ENCODE measurements at places on chromosomes 5 and 9.

- H3K27me3 ChIP-seq: peaks cover 40% of the 10 kb centered on the region
- no peaks in the 10 kb centered on the region for H3K36me3 ChIP-seq
- H3K27ac ChIP-seq: no peak overlapping the region
- H3K4me1 ChIP-seq: no peaks in the 10 kb centered on the region
- no peak overlapping the region for H3K4me3 ChIP-seq
Observed at GRCh38 chr5:135310328-135310989, 88.6 kb downstream of the MACROH2A1 start.

- DNase-seq: no peak
- no peaks in the 10 kb centered on the region for H3K27me3 ChIP-seq
- H3K36me3 ChIP-seq: no peaks in the 10 kb centered on the region
- H3K4me3 ChIP-seq: no peak overlapping the region
- no peak overlapping the region for H3K27ac ChIP-seq
Observed at GRCh38 chr5:6243706-6244338, 134.5 kb downstream of the MED10 start.

GRCh38 chr9:8456344-8456743, 656.8 kb upstream of the DMAC1 start:
- peaks cover 3% of the 10 kb centered on the region for H3K27me3 ChIP-seq
- H3K4me3 ChIP-seq: no peak overlapping the region
- no peaks in the 10 kb centered on the region for H3K4me1 ChIP-seq

DNA sequence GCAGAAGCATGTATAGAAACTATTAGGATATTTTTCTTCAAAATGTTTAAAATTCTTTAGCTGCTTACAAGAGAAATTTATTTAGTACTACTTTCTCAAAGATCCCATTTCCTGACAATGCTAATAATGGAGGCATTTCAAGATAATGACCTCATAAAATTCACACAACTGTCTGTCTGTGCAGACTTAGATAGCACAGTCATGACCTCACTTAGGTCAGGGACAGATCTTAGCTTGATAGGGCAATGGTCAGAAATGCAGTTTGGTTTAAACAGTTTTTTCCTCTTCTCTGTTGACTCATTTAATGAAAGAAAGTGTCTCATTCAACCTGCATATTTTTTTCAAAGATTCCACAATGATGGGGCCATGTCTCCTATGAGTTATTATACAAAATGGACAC, 128.4 kb downstream of the GRIA1 start:
- no peaks in the 10 kb centered on the region for H3K4me1 ChIP-seq
- no peak overlapping the region for H3K27ac ChIP-seq
- H3K4me3 ChIP-seq: no peak overlapping the region
- DNase-seq: no peak
- H3K36me3 ChIP-seq: no peaks in the 10 kb centered on the region

GRCh38 chr5:126452477-126452876, 29.3 kb downstream of the GRAMD2B start:
- no peak overlapping the region for H3K4me3 ChIP-seq
- DNase-seq: no peak
- H3K4me1 ChIP-seq: peaks cover 55% of the 10 kb centered on the region
- H3K36me3 ChIP-seq: peaks cover 6% of the 10 kb centered on the region
- no peaks in the 10 kb centered on the region for H3K27me3 ChIP-seq

- H3K36me3 ChIP-seq: no peaks in the 10 kb centered on the region
- no peak overlapping the region for H3K27ac ChIP-seq
- H3K4me1 ChIP-seq: no peaks in the 10 kb centered on the region
- no peak overlapping the region for H3K4me3 ChIP-seq
Observed at GRCh38 chr5:71834601-71835000, 115.5 kb downstream of the CARTPT start.

DNA sequence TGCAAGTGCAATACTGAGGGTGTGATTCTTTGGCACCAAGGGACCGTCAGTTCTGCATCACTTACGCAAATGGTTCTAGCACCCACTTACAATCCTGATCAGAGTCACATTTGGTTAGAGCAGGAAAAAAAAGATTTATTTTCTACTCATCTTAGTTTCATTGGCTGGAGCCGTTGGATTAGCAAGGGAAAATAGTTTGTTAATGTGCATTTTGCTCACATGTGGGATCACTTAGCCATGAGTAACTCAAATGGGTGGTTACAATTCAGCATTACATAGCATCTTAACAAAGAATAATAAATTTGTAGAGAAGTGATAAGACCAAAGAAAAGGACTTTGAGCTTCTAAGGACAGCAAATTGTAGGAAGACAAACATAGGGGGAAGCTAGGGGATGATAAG, 216.9 kb downstream of the AUH start:
- H3K27me3 ChIP-seq: no peaks in the 10 kb centered on the region
- H3K4me3 ChIP-seq: no peak overlapping the region
- H3K36me3 ChIP-seq: no peaks in the 10 kb centered on the region
- no peak overlapping the region for H3K27ac ChIP-seq
- peaks cover 17% of the 10 kb centered on the region for H3K4me1 ChIP-seq

- peaks cover 11% of the 10 kb centered on the region for H3K4me1 ChIP-seq
- no peak overlapping the region for H3K27ac ChIP-seq
- no peaks in the 10 kb centered on the region for H3K27me3 ChIP-seq
- DNase-seq: no peak
- H3K36me3 ChIP-seq: peaks cover 15% of the 10 kb centered on the region
Observed at GRCh38 chr9:134158753-134159392, 5.5 kb downstream of the RNU6ATAC start.

- no peaks in the 10 kb centered on the region for H3K4me1 ChIP-seq
- no peak overlapping the region for H3K4me3 ChIP-seq
- no peak overlapping the region for H3K27ac ChIP-seq
- H3K27me3 ChIP-seq: no peaks in the 10 kb centered on the region
Observed at GRCh38 chr9:111063332-111063731, 25.1 kb upstream of the LPAR1 start.

DNA sequence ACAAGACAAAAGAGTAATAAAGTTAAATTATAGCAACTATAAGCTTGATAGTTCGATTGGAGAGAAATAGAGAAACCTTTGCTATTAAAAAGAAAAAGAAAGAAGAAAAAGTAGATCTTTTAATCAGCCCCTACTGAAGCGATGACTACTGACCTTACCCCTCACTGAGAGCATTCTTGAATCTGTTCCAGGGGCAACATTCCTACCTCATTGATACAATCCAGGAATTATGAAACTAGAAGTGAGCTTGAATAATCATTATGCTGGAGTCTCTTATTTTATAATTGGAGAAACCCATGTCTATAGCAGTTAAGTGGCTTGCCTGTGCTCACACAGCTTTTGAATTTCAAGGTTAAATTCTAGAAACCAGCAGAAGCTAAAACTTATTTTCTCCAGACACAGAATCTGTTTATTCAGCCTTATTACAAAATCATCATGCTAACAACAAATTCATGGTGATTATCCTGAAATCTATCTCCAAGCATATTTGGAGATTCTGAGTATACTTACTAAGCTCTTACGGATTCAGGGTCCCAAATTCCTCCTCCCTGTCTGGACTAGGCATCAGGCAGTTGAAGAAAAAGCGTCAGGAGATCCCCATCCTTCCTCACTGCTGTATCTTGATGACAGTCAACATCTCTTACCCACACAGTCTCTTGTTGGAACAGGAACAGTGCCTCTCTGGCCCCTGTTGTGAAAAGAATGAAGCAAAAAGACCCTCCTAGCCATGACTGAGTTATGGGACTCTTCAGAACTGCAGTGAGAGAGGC, 547.6 kb upstream of the WWC1 start:
- H3K4me1 ChIP-seq: no peaks in the 10 kb centered on the region
- no peak overlapping the region for H3K4me3 ChIP-seq
- H3K27ac ChIP-seq: no peak overlapping the region
- H3K36me3 ChIP-seq: no peaks in the 10 kb centered on the region
- H3K27me3 ChIP-seq: no peaks in the 10 kb centered on the region

DNA sequence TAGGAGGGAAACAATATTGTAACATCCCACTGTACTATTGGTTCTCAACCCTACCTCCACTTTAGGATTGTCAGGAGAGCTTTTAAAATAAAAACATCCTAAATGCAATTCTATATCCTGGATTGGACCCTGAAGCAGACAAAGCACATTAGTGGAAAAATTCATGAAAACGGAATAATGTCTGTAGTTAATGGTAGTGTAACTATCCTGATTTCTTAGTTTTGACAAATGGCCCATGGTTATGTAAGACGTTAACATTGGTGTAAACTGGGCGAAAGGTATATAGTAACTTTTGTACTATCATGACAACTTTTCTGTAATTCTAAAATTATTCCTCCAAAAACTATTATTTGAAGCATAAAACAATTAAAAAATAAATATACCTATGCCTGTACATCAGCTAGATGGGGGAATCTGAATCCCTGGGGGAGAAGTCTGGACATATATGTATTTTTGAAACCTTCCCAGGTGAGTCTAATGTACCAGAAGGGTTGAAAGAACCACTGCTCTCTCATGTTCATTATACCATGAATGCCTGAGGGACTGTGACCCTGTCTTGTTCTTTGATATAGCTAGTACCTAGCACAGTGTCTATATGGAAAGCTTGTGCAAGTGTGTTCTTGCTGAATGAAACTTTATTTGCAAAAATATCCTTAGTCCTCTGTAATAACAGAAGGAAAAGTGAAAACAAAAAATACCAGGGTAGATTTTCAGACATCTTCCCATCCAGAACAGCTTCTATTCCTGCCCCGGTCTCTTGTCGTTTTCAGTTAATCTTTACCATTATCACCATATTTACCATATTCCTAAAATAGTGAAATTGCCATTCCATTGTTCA, 3.4 kb upstream of the TRMO start:
- DNase-seq: no peak
- peaks cover 21% of the 10 kb centered on the region for H3K36me3 ChIP-seq

DNA sequence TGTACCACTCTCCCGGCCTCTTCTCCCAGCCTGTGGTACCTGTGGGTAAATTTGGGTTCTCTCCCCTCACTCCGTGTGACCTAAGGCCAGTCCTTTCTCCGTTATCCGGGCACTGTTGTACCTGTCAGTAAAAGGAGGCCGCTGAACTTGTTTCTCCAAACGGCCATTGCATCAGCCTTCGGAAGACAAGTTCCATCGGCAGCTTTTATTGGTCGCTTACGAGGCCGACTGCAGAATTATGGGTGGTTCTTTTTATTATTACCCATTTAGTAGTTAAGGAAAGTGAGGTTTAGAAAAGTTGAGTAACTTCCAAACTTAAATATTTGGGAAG, 558 bp downstream of the GRPEL2 start:
- no peak for DNase-seq
- H3K27ac ChIP-seq: peak overlapping the region; percentile 84
- H3K27me3 ChIP-seq: no peaks in the 10 kb centered on the region
- H3K36me3 ChIP-seq: peaks cover 39% of the 10 kb centered on the region
- H3K4me1 ChIP-seq: peaks cover 56% of the 10 kb centered on the region

DNA sequence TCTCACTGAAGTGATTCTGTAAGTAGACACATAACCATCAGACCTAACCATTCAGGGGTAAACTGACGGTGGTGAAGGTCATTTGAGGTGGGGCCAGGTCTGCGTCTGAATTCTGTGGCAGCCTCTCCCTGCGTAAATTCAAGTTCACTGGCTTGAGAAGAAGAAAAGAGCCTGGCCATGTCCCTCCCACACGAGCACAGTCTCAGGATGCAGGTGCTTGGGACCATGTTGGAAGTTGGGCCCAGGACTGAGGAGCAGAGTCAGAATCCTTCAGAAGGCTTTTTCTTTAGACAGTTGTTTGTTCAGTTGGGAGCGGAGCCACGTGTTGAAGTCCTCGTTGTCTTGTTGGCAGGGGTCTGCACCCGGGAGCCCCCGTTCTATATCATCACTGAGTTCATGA, 24.1 kb downstream of the QRFP start:
- no peaks in the 10 kb centered on the region for H3K27me3 ChIP-seq
- DNase-seq: no peak
- H3K36me3 ChIP-seq: peaks cover 31% of the 10 kb centered on the region
- no peak overlapping the region for H3K4me3 ChIP-seq
- no peak overlapping the region for H3K27ac ChIP-seq
- no peaks in the 10 kb centered on the region for H3K4me1 ChIP-seq

DNA sequence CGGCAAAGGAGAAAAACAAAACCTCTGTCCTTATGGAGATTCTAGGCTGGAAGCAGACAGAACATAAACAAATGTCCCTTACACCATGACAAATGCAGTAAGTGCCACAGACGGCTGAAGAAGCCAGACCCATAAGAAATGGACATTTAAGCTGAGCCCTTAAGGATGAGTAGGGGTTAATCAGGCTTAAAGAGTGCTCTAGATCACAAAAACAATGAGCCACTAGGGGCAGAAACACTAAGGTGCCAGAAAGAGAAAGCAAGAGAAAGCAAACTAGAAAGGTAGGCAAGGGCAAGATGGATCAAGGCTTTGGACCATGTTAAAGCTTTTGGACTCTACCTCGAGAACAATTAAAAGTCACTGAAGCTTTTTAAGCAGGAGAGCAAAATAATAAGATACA, 326.9 kb upstream of the WWC1 start:
- H3K4me3 ChIP-seq: no peak overlapping the region
- DNase-seq: no peak
- H3K36me3 ChIP-seq: no peaks in the 10 kb centered on the region
- H3K27ac ChIP-seq: no peak overlapping the region

- H3K27ac ChIP-seq: peak overlapping the region; percentile 88
- peak overlapping the region; percentile 97 for H3K4me3 ChIP-seq
- peaks cover 80% of the 10 kb centered on the region for H3K4me1 ChIP-seq
- peaks cover 91% of the 10 kb centered on the region for H3K36me3 ChIP-seq
- H3K27me3 ChIP-seq: no peaks in the 10 kb centered on the region
- DNase-seq: no peak
Observed at GRCh38 chr5:179618923-179619554, 4.4 kb downstream of the HNRNPH1 start.

- no peak for DNase-seq
- no peak overlapping the region for H3K4me3 ChIP-seq
- H3K27ac ChIP-seq: no peak overlapping the region
Observed at GRCh38 chr9:68698943-68699509, 6.0 kb upstream of the PIP5K1B start.

DNA sequence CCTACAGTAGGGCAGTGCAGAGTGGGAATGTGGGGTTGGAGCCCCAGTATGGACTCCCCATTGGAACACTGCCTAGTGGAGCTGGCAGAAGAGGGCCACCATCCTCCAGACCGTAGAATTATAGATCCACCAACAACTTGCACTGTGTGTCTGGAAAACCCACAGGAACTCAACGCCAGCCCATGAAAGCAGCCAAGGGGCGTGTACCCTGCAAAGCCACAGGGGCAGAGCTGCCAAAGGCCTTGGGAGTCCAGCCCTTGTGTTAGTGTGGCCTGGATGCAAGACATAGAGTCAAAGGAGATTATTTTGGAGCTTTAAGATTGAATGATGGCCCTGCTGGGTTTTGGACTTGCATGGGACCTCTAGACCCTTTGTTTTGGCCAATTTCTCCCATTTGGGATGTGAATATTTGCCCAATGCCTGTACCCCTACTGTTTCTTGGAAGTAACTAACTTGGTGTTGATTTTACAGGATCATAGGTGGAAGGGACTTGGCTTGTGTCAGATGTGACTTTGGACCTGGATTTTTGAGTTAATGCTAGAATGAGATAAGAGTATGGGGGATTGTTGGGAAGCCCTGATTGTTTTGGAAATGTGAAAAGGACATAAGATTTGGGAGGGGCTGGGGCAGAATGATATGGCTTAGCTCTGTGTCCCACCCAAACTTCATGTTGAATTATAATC, 266.8 kb downstream of the SEMA5A start:
- no peaks in the 10 kb centered on the region for H3K27me3 ChIP-seq
- H3K4me3 ChIP-seq: no peak overlapping the region
- peaks cover 1% of the 10 kb centered on the region for H3K36me3 ChIP-seq

- no peak overlapping the region for H3K27ac ChIP-seq
- H3K4me3 ChIP-seq: no peak overlapping the region
- no peaks in the 10 kb centered on the region for H3K4me1 ChIP-seq
Observed at GRCh38 chr9:78939311-78940065, 632.3 kb upstream of the TLE4 start.

Data from central memory CD8-positive, alpha-beta T cell (primary cell).